Diencephalon (tissue), 1 donor: ENCODE measurements at places on chromosomes 2 and 18. TPM values are rescaled to one million over a fixed set of nuclear protein-coding genes. Genes with fewer than 3 reads are reported as not detected.

The PPP1R1C gene
- 3.9 TPM for total RNA-seq

The LYPD6B gene
- total RNA-seq: 5.8 TPM

The RUFY4 gene
- total RNA-seq: 0.23 TPM

The CHRNG gene
- not detected for total RNA-seq

The PDE1A gene
- total RNA-seq: 34.4 TPM

The CRACDL gene
- 3.7 TPM for total RNA-seq

The SAG gene
- total RNA-seq: 1.4 TPM
